ENCODE measurements at places on chromosomes 7 and 10.

- no peak overlapping the region for H3K27ac ChIP-seq
- no peaks in the 10 kb centered on the region for H3K27me3 ChIP-seq
- DNase-seq = no peak
- no peaks in the 10 kb centered on the region for H3K36me3 ChIP-seq
Observed at GRCh38 chr10:66167816-66168215, 758.0 kb upstream of the LRRTM3 start.

- DNase-seq = no peak
- no peak overlapping the region for H3K4me3 ChIP-seq
- H3K4me1 ChIP-seq = no peaks in the 10 kb centered on the region
Observed at GRCh38 chr7:117895276-117895675, 22.0 kb upstream of the CTTNBP2 start.

DNA sequence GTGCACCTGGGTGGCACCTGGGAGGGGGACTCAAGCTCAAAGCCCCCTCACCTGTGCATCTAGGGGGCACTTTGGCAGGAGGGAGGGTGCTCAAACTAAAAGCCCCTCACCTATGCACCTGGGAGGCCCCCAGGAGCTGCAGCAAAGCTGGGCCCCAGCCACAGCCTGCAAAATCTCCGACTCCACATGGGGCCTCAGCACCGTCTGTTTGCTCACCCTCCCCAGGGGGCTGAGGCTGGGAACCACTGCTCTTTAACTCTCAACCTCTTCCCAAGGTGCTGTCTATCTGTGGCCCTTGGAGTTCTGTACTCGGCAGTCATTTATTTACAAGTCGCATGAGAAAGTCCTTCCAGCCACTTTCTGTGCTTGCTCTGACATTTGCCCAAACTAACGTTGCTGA, 458.4 kb downstream of the DNAJB6 start:
- H3K4me3 ChIP-seq = no peak overlapping the region
- no peak for DNase-seq
- no peak overlapping the region for H3K27ac ChIP-seq
- no peaks in the 10 kb centered on the region for H3K4me1 ChIP-seq
- no peaks in the 10 kb centered on the region for H3K27me3 ChIP-seq

DNA sequence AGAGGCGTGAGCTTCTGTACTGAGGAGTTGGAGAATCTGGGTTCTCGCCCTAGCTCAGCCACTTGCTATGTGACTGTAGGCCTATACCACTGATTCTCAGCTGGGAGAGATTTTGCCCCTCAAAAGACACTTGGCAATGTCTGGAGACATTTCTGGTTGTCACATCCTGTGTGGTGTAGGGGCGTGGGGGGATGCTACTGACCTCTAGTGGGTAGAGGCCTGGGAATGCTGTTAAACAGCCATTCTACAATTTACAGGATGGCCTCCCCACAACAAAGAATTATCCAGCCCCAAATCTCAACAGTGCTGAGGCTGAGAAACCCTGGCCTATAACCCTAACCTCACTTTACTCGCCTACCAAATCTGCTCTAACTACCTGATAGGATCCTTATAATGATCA, 58.8 kb upstream of the GAD2 start:
- H3K4me3 ChIP-seq = no peak overlapping the region
- no peaks in the 10 kb centered on the region for H3K4me1 ChIP-seq
- no peaks in the 10 kb centered on the region for H3K36me3 ChIP-seq
- H3K27ac ChIP-seq = no peak overlapping the region
- DNase-seq = no peak
- no peaks in the 10 kb centered on the region for H3K27me3 ChIP-seq

DNA sequence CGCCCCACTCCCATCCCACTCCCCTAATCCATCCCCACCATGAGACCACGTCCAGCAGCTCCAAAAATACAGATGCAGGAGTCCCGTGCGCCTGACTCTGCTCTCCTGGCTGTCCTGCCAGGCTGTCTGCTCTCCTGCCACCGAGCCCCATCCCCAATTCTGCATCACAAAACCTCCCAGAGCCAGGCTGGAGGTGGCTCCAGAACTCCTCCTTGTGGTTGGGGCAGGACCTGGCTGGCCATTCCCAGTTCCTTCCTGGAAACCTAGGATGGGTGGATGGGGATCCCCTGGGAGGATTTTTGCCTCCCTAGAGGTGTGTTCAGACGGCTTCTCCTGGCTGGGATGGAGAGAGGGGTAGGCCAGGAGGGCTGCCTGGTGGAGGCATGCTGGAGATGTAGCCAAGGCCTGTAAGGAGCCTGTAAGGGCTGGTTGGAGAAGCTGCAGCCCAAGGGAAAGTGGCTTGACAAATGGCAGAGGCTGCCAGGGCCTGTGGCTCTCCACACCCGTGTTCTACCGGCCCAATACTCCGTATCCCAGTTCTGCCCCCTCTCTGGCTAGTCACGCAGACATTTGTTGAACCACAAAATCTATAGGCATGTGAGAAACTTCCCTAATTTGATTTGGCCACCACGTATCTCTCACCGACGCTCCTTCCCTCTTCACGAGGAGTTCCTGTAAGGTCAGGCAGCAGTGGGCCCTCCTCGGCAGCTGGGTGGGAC, 99.3 kb downstream of the ARHGAP22 start:
- no peaks in the 10 kb centered on the region for H3K36me3 ChIP-seq
- H3K27me3 ChIP-seq = no peaks in the 10 kb centered on the region
- no peak for DNase-seq
- no peak overlapping the region for H3K27ac ChIP-seq

- no peak for DNase-seq
- no peak overlapping the region for H3K4me3 ChIP-seq
- H3K27ac ChIP-seq = no peak overlapping the region
- no peaks in the 10 kb centered on the region for H3K36me3 ChIP-seq
- no peaks in the 10 kb centered on the region for H3K4me1 ChIP-seq
Observed at GRCh38 chr10:6446711-6447110, 133.4 kb downstream of the PRKCQ start.

GRCh38 chr7:8354503-8354902, 78.9 kb upstream of the NXPH1 start:
- H3K4me1 ChIP-seq = no peaks in the 10 kb centered on the region
- H3K4me3 ChIP-seq = no peak overlapping the region
- no peak overlapping the region for H3K27ac ChIP-seq
- H3K36me3 ChIP-seq = no peaks in the 10 kb centered on the region
- no peak for DNase-seq

Measured in endothelial cell of umbilical vein (primary cell).